Kidney epithelial cell (primary cell): ENCODE measurements at places on chromosomes 3 and 15. TPM values are rescaled to one million over a fixed set of nuclear protein-coding genes. Genes with fewer than 3 reads are reported as not detected.

The UPK1B gene
- 9.2 and 15.6 TPM in 2 replicates for total RNA-seq

The RASGRP1 gene
- 3.1 TPM in 2 replicates for total RNA-seq

The PARL gene
- 38.5 and 45.3 TPM in 2 replicates for total RNA-seq

The CYP1A2 gene
- total RNA-seq: not detected in 2 replicates

The HERC2 gene
- total RNA-seq: 53.4 and 59.0 TPM in 2 replicates

The CAND2 gene
- 1.4 and 2.6 TPM in 2 replicates for total RNA-seq

The FBLN2 gene
- total RNA-seq: 6.7 and 6.9 TPM in 2 replicates

The GADL1 gene
- total RNA-seq: not detected in 2 replicates

The CD200R1 gene
- not detected in 2 replicates for total RNA-seq

The POPDC2 gene
- 1.0 and 4.9 TPM in 2 replicates for total RNA-seq

The GP5 gene
- total RNA-seq: 0.07 and 0.42 TPM in 2 replicates

The P2RY1 gene
- total RNA-seq: 0.41 and 0.58 TPM in 2 replicates

The CLDN16 gene
- total RNA-seq: 10.9 and 12.0 TPM in 2 replicates

The TIMP4 gene
- 1.1 and 2.8 TPM in 2 replicates for total RNA-seq

The GOLGA8J gene
- total RNA-seq: not detected in 2 replicates

The GOLGA8R gene
- total RNA-seq: 0.27 and 1.0 TPM in 2 replicates

The SLC12A1 gene
- total RNA-seq: not detected in 2 replicates

The SAMMSON gene
- not detected in 2 replicates for total RNA-seq

The RETNLB gene
- not detected in 2 replicates for total RNA-seq

The CCDC9B gene
- 13.6 and 20.3 TPM in 2 replicates for total RNA-seq
